Stimulated activated naive CD8-positive, alpha-beta T cell treated with anti-CD3 and anti-CD28 coated beads, Interleukin-15, Interleukin-2, amounts not matched to agents 100 U/mL and 50 U/mL, for 24 hours (primary cell): ENCODE measurements at places on chromosomes 16 and 17.
A peak's percentile ranks its signal among the peaks of the same experiment; 100 is the strongest.

DNA sequence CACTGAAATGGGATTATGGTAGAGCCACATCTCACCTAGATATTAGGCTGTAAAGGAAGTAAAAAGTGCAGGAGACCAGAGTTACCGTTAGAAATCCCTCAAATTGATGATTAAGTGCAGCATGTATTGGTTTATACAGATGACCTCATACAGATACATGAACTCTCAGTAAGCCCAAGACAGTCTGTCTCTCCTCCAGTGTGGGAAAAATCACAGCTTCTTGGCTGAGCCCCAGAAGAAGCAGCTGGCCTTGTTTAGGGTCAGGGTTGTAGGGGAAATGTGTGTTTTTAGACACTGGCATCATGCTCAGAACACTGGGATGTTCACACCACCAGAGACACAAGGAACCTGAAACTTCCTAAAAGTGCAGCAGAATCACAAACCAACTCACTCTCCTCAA is 135.9 kb downstream of the KATNIP start:
- no peak for DNase-seq

DNA sequence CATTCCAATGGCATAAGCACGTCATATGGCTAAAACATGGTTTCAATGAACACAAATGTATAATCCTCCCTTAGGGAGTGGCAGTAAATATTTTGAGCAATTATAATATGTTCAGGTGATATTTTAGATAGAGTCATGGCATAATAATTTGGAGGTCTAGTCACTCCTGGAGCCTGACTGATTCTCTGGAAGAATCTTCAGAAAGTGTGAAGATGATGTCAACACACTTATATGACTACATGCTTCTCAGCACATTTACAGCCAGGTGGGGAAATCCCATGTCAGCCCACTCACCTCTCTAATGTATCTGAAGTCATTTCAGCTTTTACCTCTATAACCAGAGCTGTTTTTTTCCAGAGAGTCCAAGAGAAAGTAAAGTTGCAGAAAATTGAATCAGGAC is 474.8 kb downstream of the SHISA9 start:
- DNase-seq, result peak; percentile 4

DNA sequence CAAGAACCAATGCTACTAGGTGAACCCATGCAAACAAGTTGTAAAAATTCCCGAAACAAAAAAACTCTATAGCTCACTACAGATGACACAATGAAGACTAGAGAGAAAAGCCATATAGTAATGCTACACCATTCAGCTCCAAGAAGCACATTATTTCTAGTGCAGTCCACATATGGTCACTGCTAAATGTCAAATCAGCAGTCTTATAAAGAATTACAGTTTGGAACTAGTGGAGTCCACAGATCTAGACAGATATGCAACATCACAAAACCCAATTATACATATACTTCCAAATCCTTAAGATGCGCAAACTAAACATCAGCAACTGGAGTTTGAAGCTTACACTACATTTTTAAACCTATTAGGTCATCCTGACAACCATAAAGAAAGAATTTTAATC is 33.5 kb downstream of the GPATCH8 start:
- DNase-seq, result no peak

- no peak for DNase-seq
These were observed 17.3 kb downstream of the SAMD14 start for GRCh38 chr17:50112694-50113093.

GRCh38 chr17:43616852-43617251 is 44.9 kb downstream of the MEOX1 start:
- no peak for DNase-seq

GRCh38 chr16:51181503-51181811 is 30.4 kb upstream of the SALL1 start:
- no peak for DNase-seq

- no peak for DNase-seq
These were observed 105.1 kb upstream of the TNRC6C start for GRCh38 chr17:77853191-77853977.

DNA sequence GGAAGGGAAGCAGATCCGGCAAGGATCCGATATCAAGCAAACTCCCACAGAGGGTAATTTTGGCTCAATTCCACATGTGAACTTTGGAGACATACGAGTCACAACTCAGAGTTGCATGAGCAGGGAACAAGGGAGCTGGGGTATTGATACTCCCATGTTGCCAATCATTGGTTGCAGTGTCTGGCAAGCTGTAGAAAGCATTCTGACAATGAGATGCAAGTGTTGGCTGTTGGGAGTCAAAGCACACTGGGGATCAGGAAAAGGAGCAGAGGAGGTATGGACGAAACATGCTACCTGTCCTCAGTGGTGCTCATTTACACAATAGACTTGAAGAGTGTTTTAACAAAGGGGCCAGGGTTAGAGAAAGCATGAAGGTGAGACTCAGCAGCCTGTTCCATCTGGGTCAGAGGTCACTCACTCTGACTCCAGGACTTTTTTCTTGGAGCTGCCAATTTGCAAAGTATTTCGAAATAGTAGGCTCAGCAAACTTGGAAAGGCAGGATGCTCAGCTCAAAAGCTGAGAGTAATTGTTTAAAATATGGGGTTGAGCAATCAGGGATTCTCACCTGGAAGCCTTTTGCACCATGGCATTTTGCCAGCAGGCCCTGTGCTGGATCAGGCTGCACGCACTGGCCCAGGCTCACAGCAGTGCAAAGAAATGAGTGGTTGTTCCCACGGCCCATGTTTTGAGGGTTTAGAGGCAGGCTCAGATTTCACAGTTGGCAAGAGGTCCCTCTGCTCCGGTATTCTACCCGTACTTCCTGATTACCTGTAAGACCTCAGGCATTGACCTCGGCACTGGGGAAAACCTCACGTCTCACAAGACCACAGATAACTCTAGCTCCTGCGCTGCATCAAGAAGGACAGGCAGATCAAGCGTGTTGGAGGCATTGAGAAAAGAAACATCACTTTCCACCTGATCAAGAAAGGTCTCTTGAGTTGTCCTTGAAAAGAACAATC is 17.6 kb upstream of the NKD1 start:
- DNase-seq, result no peak

DNA sequence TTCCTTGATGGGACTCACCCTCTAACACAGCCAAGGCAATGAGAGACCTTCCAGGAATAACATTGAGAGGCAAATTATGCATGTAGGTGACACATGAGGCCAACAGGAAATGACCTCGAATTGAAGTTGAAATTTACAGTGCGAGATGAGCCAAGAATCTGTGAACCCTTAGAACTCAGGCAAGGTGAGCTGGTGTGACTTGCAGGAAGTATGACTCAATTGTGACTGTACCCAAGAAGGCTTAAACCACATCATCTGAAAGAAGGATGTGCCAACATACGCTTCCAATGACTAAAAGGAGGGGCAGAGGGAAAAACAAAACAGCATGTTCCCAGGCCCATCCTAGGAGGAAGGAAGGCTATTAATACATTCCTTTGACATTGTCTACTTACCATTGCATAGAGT is 44.8 kb downstream of the PITPNC1 start:
- no peak for DNase-seq

DNA sequence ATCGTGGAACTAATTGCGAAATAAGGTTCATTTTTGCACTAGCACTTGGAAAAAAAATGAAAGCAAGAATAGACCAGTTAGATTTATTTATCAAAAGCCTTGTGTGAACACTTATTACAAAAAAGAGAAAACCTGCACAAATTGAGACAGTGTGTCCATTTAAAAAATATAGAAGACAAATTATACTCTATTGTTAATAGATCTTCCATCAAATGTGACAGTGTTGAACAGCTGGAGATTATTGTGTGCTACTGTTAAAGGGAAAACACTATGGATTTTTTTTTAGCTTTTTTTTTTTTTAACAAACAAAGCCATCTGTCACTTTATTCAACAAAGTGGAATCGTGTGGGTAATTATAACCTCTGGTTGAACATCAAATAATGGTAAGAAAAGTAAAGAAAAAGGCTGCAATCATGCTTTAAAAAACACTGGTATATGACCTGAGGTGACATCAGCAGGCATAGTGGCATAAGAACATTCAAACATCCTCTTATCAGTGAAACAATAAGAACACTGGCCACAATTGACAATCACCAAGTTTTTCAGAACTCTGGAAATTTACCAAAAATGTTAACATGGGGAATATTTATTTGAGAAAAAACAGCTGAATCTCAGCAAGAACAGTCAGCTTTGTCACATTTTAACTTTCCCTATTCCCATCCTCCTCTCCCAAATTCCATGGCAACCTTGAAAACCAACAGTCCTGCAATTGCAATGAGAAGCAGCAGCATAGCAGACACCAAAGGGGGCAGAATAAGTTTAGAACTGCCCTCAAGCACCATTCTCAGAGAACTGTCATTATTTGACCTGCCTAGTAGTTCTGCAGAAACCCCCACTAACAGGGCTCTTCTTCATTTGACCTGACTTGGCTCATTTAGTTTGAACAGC is 442.3 kb upstream of the MON1B start:
- no peak for DNase-seq

- no peak for DNase-seq
These were observed 207.9 kb downstream of the SNX29 start for GRCh38 chr16:12184419-12184917.

- no peak for DNase-seq
These were observed 15.0 kb downstream of the CUEDC1 start for GRCh38 chr17:57940231-57940630.

GRCh38 chr17:45170931-45171337 is 9.3 kb downstream of the HEXIM2 start:
- DNase-seq, result no peak

- no peak for DNase-seq
These were observed 33.5 kb downstream of the NUP93 start for GRCh38 chr16:56763291-56763916.

DNA sequence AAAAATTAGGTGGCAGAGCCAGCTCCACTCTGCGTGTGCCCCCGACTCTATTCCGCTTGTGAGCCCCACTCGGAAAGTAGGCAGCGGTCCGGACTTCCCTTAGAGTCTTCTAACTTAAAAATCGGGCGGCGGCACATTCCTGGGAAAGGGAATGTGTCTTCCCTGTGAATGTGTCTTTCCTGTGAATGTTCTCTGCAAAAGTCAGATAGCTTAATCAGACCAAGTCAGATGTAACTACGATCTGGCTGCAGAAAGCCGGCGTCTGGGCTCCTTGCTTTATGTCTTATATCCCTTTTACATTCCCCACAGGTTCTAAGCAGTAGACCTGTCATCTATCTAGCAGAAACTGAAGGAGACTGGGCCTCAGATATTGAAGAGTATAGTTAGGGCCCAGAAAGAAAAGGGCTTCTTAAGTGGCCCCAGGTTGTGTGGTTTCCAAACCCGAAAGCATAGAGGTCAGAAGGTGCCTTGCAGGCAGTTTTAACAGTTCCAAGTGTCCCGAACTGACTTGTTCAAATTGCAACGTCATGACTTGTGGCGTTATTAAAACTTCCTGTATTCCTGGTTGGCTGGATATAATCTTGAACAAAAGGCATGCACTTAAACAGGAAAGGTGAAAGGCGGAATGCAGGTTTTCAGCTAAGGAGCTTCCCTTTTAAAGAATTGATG is 601 bp downstream of the PHKB start:
- DNase-seq, result no peak

DNA sequence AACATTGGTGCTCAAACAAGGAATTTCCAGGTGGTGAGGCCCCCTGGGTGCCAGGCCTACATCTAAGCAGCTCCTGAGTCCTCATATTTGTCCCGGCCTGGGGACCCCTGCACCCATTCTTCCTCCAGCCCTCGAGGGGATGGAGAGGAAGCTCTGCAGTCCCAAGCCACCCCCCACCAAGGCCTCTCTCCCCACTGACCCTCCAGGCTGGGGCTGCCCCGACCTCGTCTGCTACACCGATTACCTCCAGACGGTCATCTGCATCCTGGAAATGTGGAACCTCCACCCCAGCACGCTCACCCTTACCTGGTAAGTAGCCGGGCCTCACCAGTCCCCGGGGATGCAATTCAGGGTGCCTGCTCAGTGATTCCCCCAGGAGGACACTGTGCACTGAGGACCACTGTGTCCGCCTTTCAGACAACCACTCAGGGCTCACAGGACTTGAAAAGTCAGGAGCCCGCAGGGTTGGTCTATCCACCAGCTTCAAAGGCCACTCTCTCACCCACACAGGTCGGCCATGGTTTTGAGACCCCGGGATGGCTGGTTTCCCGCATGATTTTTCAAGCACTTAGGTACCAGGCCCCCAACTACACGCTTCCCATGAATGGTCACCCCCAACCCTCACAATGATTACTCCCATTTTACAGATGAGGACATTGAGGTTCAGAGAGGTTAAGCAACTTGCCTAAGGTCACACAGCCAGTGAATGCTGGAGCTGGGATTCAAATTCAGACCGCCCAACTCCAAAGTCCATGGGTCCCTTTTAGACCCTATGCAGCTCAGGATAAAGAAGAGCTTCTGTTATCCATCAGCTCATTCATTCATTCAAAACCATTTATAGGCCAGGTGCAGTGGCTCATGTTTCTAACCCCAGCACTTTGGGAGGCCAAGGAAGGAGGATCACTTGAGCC is 32.4 kb downstream of the IL21R start:
- peak; percentile 2 for DNase-seq
